ENCODE measurements at places on chromosomes 5 and 9.

GRCh38 chr5:56717253-56717987 is 97.9 kb upstream of the MAP3K1 start:
- DNase-seq: no peak

DNA sequence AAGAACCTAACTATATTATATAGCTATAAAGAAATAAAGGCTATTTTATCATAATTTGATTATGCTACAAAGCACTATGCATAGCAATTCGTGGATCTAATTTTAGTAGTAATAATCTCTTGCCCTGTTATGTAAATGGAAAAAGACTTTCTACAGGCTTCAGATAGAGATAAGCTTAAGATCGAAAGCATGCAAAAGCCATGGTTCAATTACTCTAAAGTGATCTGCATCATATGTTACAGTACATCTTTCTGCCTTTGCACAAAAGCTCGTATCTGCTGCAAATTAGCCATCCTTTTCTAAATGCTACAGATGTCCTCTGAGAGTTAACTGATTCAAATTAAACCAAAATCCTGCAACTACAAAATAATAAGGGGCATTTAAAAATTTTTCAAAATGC is 234.8 kb upstream of the TMEM161B start:
- DNase-seq: no peak

GRCh38 chr9:92934321-92934720 is 13.0 kb upstream of the FGD3 start:
- DNase-seq: no peak

GRCh38 chr9:99051406-99051805 is 53.5 kb upstream of the TGFBR1 start:
- no peak for DNase-seq

DNA sequence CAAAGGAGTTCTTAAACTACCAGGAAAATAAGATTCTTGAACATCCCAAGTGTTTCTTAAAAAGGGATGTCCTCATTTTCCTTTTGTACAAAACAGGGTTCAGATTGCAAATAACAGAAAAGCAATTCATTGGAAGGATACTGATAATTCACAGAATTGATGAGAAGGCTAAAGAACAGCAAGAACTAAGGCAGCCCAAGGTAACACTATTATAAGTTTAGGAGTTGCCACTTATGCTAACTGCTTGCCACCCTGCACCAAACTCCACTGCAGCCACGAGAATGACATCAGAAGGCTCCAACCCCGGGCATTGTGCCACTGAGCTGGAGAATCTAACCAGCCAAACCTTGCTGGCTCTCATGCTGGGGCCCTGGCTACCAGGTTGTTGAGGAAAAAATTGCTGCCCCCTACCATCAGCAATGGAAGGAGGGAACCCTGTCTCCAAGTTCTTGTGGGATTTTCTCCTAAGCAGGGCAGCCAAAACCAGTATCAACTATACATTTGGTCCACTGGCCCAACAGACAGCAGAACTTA is 123.4 kb downstream of the ARL15 start:
- DNase-seq: no peak

- DNase-seq: no peak
These were observed 12.2 kb downstream of the CD74 start for GRCh38 chr5:150400316-150401075.

DNA sequence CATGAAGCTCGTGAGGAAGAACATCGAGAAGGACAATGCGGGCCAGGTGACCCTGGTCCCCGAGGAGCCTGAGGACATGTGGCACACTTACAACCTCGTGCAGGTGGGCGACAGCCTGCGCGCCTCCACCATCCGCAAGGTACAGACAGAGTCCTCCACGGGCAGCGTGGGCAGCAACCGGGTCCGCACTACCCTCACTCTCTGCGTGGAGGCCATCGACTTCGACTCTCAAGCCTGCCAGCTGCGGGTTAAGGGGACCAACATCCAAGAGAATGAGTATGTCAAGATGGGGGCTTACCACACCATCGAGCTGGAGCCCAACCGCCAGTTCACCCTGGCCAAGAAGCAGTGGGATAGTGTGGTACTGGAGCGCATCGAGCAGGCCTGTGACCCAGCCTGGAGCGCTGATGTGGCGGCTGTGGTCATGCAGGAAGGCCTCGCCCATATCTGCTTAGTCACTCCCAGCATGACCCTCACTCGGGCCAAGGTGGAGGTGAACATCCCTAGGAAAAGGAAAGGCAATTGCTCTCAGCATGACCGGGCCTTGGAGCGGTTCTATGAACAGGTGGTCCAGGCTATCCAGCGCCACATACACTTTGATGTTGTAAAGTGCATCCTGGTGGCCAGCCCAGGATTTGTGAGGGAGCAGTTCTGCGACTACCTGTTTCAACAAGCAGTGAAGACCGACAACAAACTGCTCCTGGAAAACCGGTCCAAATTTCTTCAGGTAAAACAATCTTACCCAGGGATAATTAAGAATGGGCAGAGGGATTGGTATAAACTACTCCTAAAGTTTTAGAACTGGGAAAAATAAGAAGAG is 12.9 kb downstream of the ITGA1 start:
- no peak for DNase-seq

DNA sequence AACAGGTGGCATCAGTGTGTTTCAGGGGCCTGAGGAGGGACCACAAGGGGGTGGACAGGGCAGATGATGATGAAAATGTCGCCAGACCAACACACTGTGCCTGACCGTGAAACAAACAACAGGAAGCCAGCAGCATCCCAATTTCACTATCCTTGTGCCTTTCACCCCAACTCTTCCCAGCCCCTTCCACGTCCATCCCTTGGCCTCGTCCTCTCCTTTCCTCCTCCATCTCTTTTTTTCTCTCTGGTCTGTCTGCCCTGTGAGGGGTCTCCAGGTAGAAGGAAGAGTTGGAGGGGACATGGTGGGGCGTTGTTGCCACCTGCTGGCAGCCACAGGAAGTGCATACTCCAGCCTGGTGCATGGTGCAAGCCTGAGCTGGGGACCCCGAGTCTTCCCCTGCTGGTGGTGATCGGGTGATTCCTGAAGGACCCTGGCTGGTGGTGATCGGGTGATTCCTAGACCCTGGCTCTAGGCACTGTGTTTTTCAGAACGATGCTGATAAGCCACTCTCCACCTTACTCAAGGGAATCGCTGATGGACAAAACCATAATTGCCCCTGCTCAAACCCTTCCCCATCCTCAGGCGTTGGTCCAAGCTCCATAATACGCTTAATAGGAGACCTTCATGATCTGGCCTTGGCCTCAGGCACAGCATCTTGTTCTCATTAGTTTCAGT is 21.7 kb upstream of the NSD1 start:
- no peak for DNase-seq

DNA sequence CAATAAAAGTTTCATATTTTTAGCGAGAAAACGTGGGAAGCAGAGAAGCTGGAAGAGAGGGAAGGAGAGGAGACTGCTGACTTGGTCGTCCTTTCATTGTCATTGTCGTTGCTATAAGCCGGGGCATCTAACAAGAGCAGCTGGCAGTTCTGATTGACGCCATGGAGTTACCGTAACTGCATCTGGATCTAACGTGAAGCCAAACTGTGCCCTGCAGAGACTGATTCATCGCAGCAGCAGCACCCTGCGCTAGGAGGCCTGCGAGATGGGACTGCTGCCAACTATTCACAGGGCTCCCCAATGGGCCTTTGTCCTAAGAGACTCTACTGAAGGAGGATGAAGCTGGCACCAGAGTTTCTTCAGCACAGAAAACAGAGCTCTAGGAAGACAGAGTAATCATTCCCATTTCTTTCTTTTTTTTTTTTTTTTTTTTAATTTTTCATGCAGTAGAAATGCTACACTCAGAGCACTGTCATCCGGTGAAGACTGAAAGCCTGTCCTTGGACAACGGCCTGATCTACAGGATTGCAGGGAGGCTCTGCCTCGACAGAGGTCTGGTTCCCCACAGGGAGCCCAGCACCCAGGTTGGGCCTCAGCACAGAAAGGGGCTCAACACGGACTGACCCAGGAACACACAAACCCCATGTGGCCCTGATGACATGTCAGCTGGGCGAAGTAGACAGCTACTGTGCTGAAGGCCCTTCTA is 47.8 kb downstream of the RETREG1 start:
- no peak for DNase-seq

DNA sequence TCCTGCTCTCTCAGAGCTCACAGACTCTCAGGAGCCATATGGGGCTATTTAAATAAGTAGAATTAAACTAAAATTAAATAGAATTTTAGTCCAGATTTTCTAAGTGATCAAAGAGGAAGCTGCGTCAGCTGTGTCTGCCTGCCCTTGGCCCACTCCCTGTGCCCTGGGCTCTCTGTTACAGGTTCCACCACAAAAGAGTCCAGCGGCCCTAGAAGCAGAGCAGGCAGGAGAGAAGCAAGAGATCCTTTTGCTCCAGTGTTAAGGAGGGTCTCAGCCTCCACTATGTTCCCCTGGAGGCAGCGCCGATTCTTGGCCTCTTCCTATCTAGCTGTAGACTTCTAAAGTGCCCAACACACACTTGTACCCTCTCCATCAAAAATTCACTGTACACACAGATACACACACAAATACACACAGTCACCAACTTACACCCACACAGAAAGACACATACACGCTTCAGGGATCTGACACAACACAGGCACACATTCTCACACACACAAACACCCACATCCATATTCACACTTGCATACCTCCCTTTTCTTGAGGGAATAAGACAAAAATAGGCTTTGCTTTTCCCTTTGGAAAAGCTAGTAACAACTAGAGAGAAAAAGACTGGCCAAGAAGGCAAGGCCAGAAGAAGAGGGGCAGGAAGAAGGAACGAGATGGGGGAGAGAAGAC is 5.5 kb upstream of the TNIP1 start:
- no peak for DNase-seq
